Iris pigment epithelial cell (primary cell): ENCODE measurements at places on chromosomes 1 and 21.

GRCh38 chr1:38787041-38787440, 72.5 kb downstream of the RRAGC start:
- DNase-seq = no peak

- no peak for DNase-seq
These were observed 144.0 kb upstream of the ZNF648 start for GRCh38 chr1:182205351-182206022.

DNA sequence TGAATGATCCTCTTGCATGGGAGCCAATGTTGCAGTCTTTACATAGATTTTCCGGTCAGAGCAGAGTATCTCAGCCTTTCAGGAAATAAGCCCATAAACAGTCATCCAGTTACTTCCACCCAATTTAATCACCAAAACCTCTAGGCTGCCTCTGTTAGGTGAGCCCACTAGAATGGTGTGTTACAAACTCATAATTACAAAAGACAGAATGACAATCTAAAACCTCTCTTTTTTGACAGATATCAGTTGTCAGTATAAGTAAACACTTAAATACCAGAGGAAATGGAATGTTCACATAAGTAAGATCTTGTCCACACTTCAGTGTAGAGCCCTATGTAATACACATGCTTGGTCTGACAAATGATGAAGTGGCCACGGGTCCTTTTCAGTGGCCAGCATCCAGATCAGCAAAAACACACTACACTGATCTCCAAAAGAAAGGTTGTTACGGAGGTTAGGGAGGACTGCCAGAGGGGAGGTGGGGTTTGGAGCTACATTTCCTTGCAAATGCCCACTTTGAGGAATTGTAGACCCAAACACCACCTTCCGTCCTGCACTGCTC, 71.3 kb upstream of the FBXO28 start:
- DNase-seq = no peak

GRCh38 chr1:176702901-176703300, 239.9 kb downstream of the PAPPA2 start:
- no peak for DNase-seq

GRCh38 chr1:74502432-74502831, 10.0 kb downstream of the LRRC53 start:
- peak; percentile 25 for DNase-seq

GRCh38 chr1:47331875-47332274, 1.7 kb upstream of the CMPK1 start:
- no peak for DNase-seq

- no peak for DNase-seq
These were observed 338.3 kb downstream of the NEGR1 start for GRCh38 chr1:71944006-71944405.

- no peak for DNase-seq
These were observed 299.8 kb downstream of the MATN1 start for GRCh38 chr1:30423570-30423969.

DNA sequence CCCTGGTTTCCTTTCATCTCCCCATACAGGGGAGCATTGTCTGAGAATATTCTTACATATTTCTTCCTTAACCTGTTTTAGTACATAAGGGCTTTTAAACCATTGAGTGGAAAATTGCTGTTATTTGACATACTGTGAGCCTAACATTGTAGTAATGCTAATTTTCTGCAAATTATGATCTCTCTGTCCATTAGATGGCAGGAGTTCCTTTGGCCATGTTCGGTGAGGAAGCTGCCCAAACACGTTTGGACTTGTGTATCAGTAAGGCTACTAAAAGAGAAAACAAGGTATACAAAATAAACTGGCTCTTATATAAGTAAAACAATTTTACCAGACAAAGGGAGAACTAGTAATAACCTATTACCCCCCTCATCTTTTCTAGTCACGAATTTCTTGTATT, 29.2 kb downstream of the CDC7 start:
- peak; percentile 76 for DNase-seq

DNA sequence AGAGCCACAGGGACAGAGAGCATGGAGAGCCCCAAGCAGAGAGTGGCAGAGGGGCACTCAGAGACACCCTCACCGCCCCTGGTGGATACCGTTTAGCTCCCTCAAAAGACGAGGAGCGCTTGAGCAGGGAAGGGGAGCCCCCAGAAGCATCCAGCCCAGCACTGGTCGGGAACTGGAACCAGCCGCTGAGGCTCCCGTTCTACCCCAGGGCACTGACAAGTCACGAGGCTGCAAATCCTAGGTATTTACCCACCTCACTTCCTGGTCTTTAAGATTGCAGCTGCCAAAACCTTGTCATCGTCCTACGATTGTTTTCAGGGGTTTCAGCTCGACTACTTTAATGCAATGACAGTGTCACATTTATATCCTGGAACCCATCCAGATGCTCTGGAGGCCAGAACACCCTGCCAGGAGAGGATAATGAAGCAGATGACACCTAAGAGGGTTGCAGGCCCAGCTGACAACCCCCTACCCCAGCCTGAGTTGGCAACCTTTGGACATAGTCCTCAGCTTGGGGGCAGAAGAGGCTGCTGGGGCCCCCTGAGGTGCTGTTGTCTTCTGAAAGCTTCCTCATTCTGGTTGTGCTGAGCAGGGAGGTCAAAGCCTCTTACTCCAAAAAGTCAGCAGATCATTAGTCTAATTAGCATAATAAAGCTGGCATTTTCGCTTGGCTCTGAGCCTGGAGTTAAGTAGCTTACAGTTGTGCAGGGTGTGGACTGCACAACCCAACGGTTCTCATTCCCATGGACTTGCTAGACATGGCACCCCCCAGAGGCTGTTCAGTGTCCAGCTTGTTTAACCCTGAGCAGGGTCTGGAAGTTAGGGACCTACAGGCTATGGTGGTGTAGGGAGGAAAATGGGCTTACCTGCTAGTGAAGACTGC, 20.6 kb upstream of the BACE2 start:
- no peak for DNase-seq

DNA sequence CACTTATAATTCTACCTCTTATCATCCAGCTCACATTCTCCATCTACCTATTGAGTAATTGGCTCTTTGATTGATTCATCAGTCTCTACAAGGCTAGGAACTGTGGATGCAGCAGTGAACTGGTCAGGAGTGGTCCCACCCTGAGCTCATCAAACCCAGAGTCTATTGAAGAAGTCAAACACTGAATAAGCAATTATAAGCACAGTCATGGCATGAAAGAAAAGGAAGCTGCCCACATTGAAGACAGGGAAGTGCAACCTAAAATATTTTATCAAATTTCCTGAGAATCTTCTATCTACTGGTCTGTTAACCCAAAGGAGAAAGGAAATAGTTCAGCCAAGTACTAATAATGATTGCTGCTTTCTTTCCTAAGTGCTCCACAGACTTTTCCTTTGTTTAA, 35.7 kb downstream of the ACP6 start:
- DNase-seq = no peak

GRCh38 chr1:15371610-15372545, 37.8 kb upstream of the EFHD2 start:
- no peak for DNase-seq

- no peak for DNase-seq
These were observed 44.3 kb upstream of the WNT2B start for GRCh38 chr1:112464501-112464900.

DNA sequence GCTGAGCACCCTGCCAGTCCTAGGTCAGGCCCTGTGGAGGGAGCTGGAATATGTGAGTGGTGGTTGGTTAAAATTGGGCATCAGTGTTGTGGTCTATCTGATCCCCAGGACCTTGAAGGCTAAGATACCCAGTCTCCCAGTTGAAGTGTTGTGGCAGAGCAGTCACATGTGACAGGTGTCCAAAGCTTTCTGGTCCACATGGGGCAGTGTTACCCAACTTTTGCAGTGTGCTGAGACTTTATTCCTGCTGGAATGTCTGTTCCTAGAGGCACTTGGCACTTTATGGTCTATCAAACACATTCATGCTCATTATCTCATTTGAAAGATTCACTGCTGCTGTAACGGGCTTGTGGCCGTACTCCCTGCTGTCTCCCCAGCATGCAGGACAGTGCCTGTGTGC, 21.0 kb upstream of the LORICRIN start:
- no peak for DNase-seq

DNA sequence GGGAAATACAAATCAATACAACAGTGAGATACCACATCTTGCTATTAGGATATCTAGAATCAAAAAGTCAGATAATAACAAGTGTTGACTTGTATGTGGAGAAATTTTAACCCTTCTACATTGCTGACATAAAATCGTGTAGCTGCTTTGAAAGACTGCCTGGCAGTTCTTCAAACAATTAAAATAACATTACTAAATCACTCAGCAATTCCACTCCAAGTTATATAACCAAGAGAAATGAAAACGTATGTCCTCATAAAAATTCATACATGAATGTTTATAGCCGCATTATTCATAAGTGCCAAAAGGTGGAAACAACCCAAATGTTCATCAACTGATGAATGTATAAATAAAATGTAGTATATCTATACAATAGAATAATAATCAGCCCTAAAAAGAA, 164.6 kb downstream of the RASAL2 start:
- no peak for DNase-seq

DNA sequence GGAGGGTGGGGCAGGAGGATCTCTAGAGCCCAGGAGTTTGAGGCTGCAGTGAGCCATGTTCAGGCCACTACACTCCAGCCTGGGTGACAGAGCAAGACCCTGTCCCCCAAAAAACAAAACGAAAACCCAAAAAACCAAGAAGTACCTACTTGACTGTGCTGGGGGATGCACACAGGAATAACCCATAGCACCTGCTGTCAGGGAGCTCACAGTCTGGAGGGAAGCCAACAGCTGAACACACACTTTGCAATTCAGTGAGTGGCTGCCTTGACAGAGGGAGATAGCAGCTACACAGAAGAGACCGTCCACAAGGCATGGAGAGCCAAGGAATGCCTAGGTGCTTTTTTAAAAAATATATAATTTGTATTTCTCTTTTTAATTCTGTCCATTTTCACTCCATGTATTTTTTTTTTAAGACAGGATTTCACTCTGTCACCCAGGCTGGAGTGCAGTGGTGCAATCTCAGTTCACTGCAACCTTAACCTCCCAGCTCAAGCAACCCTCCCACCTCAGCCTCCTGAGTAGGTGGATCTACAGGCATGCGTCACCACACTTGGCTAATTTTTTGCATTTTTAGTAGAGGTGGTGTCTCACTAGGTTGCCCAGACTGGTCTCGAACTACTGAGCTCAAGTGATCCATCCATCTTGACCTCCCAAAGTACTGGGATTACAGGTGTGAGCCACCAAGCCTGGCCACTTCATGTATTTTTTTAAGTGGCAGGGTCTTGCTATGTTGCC, 68.7 kb downstream of the NID1 start:
- DNase-seq = no peak

DNA sequence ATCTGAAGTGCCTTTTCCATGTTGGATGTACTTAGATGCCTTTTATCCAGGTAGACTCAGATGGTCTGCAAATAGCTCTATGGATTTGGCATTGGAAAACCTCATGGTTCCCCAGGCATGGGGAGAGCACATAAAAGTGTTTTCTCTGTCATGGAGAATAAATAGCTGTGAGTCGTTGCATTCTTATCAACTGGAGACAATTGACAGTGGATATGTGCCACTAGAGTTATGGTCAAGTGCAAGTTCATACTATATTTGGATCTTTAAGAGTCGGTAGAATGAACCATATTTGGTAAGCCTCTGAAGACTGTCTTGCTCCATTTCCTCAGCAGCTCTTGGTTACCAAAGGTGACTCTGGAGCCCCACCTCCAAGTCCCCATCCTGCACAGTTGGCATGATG, 83.7 kb downstream of the ROR1 start:
- no peak for DNase-seq

DNA sequence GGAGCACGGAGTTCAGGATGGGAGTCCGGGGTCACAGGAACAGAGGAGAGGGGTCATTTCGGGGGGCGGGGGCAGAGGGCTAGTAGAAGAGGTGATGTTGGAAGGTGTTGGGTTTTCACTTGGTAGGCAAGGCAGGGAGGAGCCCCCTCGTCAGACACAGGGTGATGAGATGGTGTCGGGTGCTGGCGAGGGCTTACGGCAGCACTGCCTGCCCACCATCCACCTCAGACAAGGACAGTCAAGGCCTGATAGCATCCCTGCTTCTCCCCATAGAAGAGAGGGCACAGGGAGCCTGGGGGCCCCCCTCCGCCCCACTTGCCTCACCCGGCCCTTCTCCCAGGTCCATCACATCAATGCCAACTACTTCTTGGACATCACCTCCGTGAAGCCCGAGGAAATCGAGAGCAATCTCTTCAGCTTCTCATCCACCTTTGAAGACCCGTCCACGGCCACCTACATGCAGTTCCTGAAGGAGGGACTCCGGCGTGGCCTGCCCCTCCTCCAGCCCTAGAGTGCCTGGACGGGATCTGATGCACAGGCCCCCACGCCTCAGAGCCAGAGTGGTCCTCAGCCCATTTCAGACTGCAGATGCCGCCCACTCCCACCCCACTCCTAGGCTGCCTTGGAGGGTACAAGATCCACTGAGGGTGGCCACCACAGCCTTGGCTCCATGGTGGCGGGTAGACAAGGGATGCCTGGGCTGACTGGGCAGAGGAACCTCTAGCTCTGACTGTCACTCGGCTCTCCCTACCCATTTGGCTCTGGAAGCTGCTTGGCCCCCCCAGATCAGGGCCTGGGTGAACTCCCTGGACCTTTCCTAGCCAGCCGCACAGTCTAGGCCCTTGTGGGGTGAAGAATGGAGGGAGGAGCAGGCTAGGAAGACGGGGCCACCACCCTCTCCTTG, 4.3 kb upstream of the MTFR1L start:
- no peak for DNase-seq

- DNase-seq = peak; percentile 67
These were observed 61.8 kb downstream of the ITPKB start for GRCh38 chr1:226677027-226678020.

DNA sequence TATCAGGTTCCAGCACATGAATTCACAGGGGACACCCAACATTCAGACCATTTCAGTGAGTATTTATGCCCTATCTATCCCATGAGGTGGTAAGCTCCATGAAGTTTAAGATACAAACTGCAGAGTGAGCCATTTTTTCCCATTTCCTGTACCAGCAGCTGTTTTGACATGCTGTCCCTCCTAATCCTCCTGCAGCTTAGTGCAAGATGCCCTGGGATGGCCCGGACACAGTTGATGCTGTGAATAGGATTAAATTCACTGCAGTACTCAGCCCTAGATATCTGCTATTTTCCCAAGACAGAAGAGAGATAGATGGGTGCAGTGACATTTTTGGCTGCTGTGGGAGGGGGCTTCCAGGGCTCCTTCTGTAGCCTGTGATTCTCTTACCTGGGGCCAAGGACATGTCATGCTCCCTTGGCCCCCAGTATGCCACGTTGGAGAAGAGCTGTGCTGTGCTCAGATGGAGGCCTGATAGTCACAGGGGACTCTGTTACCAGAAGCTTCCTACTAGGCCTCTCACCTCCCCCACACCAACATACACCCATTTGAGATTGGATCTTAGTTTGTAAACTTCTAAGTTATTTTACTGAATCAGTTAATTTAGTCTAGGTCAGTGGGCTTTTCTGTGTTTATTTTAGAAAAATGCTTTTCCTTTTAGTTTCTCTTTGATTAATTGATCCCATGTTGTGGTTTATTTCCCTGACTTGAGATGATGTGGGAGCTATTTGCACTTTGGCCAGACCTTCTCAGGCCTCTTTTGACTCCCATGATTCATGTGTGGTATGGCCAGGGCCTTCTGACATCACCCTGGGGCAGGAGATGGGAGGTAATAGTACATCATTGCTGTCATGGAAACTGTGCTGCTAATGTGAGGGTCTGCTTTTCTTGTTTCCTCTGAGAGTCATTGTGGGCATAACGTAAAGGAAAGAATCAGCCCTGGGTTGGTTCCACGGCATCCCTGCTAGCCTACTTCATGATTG, 92.6 kb downstream of the ST3GAL3 start:
- peak; percentile 79 for DNase-seq

- peak; percentile 82 for DNase-seq
These were observed 15.1 kb downstream of the SH2D2A start for GRCh38 chr1:156801409-156802121.

- peak; percentile 94 for DNase-seq
These were observed 56.5 kb upstream of the BCAR3 start for GRCh38 chr1:93738075-93738622.

GRCh38 chr1:248618878-248619277, 16.0 kb downstream of the OR2T11 start:
- peak; percentile 4 for DNase-seq
